Activated T-cell treated with anti-CD3 and anti-CD28 coated beads, Interleukin-2, amount 50 U/mL, for 48 hours (primary cell): ENCODE measurements at places on chromosomes 2 and 18.

GRCh38 chr2:224688997-224689396 lies 27.2 kb downstream of the CCDC195 start:
- no peak for DNase-seq

DNA sequence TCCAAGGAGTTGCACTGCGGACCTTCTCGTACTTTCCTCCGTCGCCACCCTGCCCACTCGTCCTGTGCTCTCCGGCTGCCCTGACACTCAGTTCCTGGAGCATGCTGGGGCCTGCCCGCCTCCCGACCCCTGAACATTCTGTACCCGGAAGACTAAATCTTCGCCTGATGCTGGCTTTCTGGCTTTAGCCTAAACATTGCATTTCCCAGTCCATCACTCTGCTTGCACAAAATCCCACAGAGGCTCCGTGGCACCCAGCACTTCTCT lies 550 bp upstream of the SFXN5 start:
- no peak for DNase-seq

- DNase-seq, result no peak
Observed at GRCh38 chr2:222569826-222570225, 86.1 kb downstream of the FARSB start.

DNA sequence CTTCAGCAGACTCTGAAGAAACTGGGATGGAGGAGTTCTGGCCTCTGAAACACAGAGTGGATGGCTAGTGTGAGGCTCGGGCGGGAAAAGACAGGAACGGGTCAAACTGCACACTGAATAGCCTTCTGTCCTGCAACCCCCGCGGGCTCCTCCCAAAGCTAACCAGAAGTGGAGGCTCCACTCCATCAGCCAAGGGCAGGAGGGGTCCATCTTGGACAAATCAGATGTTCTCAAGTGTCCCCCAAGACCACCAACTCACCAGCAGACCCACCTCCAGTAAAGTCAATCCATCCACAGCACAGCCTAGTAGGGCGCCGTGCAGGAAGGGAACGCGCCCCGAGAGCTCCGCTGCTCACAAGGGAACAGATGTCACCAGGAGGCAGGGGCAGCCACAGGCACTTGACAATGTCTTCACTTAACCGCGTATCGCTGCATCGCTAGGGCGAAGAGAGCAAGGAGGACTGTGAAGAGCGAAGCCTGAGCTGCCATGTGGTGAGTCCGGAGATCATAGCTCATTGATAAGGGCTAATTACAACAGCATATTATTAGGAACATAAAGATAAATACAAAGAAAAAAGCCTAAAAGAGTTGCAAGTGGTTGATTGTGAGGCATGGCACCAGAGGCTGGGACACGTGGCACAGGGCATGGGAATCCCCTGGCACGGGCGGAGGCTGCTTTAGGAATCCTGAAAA lies 494.6 kb upstream of the MYT1L start:
- DNase-seq, result no peak
